ENCODE measurements at places on chromosomes 1 and 21.

GRCh38 chr1:175186433-175187160 is 6.0 kb downstream of the KIAA0040 start:
- DNase-seq: no peak

- DNase-seq: no peak
Observed at GRCh38 chr1:31373056-31373896, at the start of gene FABP3. TSS of gene FABP3 (minus strand) at chr1:31373076. CDS start at chr1:31373014, 62 bp downstream.

- no peak for DNase-seq
Observed at GRCh38 chr1:9035226-9035625, 9.0 kb upstream of the SLC2A7 start.

DNA sequence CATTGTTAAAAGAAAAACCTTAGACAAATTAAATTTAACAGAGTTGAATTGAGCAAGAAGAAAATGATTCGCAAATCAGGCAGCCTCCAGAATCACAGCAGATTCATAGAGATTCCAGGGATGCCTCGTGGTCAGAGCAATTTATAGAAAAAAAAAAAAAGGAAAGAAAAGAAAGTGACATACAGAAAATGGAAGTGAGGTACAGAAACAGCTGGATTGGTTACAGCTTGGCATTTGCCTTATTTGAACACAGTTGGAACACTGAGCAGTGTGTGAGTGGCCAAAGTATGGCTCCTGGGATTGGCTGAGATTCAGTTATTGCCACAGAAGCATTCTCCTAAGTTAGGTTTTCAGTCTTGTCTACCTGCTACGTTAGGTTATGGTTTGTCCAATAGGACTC is 9.1 kb upstream of the C21orf91 start:
- no peak for DNase-seq

DNA sequence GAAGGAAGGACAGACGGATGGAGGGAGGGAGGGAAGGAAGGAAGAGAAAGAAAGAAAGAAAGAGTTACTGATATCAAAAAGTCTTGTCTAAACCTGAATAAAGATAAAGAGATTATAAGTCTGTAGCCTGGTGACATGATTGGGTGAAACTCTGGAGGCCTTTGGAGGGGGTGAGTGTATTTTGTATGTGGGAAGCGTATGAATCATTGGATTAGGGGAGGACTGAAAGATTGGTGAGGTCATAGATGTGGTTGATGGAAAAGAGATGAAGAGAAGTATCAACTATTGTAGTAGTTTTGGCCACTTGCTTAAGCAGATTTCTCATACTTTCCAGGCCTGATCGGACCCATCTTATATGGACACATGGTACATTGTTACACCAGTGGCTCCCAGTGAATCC is 11.5 kb upstream of the KCNJ6 start:
- DNase-seq: no peak

DNA sequence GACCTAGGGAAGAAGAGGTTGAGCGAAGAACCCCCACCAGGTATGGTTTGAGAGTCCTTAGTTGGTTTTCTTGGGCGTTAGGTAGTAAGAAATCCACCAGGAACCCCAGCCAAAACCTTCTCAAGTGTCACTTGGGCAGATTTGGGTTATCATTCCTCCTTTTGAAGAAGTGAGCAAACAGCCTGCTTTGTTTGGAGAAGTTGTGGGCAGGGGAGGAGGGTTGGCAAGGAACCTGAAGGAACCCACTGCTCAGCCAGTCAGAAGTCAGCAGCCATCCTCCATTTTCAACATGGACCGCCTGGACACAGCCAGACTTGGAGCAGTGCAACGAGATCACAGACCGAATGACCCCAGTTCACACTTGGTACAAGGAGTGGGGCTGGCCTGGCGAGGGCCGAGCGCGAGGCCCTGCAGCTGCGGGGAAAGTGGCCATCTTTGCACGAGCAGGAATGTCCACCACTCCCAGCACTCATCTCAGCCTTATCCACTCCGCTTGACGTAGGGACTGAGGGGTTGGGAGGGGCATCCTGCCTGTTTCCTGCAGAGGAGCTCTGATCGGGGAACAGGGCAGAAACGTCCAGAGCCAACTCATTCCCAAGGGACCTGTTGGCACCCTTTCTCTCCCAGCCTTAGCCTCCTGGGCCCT is 7.2 kb downstream of the ADPRS start:
- DNase-seq: no peak

DNA sequence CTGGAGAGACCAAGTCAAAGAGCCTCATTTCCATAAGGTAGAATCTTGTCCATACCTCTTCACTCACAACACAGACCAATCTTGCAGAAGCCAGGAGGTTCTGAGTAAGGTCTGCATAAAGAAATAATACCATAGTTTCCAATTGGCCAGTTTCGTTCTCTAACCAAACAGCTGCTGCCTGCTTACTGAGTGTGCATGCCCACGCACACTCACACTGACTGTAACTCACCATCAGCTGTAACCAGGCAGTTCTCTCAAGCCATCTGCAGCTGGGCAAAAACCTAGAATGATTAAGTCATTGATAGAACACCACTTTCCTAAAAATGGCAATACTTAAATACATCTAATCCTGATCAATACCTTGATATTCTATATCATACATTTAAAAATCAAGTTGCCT is 106.6 kb upstream of the VAV3 start:
- no peak for DNase-seq

DNA sequence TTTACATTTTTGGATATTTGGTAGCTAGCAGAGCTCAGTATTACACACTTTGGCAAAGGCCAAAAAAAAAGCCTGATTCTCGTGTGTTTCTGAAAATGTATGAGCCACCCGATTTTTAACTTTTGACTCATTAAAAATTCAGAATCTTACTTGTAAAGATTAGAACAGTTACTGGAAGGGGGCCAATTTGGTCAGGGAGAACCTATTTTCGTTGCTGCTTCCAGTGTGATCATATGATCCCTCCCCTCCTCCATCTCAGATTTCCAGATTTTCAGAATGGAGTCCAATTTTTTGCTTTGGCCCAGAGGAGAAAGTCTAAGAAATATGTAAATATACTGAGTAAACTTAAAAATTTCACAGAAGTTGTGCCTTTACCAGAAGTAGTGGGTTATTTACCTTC is 3.2 kb upstream of the OR2AK2 start:
- DNase-seq: no peak

DNA sequence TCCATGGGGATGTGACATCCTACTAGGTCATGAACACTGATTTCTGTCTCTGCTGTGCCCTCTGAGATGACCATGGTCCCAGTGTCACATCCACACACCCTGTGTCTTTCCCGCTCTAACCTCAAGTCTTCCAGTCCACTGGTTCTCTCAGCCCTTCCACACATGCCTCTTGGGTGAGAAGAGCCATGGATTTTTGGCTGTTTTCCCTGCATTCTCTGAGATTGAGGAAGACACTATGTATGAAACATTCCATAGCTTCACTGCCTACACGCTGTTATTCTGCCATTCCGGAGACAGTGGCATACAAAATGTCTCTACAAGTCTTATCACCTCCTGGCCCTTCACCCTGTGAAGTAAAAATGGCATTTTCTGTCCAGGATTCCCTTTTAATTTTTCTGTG is 247.3 kb downstream of the BACH1 start:
- no peak for DNase-seq

DNA sequence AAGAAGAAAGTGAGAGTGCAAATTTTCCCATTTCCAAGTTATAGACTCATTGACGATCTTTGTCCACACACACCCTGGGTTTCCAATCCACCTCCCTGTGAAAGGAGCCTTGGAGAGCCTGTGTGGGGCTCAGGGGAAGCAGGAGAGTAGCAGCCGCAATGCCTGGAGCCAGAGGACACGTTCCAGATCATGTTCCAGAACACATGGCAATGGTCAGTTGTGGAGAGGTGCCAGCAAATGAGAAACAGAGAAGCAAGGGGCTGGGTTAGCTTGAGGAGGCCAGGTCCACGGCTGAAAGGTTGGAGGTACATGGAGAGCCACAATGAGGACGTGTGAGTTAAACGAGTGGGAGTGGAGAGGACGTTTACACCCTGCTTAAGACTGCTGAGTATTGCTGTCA is 33.0 kb upstream of the SIPA1L2 start:
- no peak for DNase-seq

- DNase-seq: no peak
Observed at GRCh38 chr1:40723196-40723955, 31.9 kb downstream of the NFYC start.

DNA sequence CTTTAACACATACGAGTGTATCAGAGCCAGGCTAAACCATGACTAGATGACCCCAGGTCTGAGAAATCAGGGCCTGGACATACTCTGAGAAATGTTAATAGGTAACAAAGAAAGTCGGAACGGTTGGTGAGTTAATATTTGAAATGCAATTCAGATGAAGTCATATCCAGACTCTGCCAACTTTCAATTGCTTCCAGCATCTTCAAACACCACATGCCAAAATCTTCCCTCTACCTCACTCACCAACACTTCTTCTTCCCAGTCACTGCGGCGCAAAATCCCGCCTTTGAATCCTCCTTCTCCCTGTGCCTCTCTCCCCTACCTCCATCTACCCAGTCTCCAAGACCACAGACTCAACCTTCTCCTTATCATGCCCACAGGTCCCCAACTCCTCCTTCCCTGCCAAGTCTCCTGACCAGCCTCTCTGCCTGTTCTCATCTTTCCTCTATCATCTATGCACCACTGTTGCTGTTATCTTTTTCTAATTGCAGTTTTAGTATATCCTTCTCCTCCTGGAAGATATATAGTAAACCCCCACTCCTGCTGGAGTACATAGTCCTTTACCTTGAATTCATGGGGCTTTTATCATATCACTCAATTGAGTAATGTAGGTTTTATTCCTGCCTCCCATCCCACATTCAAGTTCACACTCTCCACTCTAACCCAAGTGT is 41.3 kb downstream of the ZBTB18 start:
- no peak for DNase-seq

DNA sequence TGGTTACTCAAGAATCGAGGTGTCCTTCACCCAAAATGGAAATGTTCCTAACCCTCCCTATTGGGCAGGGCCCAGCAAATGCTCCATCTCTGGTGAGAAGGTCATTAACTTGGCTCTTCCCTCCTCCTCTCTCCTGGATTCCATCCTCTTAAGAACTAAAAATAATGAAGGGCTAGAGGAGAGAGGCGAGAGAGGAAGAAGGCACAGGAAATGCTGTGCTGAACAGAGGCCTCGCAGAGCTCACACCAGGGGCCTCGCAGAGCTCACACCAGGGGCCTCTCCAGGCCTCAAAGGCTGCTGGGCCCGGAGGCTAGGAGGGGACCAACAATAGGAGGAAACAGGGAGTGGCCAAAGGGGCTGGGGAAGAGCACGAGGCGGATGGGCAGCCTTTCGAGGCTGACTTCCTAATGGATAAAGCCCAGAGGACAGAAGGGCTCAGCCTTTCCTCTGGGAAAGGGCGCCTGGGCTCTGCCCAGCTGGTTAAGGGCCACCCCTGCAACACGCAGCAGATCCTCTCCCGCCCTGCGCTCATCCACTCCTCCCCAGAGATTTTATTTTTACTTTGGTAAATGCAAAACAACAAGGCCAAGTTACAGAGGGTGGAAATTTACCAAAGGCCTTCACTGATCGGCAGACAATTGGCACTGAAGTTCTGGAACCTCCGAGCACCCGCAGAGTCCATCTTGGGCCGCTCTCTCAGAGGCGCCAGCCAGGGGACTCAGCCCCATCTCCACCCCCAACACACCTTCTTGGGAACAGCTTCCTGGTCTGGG is 78.5 kb downstream of the ITPKB start:
- DNase-seq: no peak

DNA sequence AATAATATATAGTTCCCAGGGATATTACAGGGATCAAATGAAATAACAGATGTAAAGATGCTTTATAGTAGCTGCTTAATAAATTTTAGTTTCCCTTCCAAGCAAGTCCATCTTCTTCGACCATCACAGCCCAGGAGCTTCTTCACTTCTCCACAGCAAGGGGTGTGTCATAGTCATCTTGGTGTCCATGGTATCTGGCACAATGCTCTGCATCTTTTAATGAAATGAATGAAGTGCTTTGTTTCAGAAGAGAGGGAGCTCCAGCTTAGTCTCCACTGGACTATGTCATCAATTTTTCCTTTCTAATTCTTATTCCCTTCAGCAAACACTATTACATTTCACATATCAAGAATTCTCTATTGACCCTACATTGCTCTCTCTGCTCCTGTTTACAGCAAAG is 4.9 kb upstream of the MACF1 start:
- no peak for DNase-seq

DNA sequence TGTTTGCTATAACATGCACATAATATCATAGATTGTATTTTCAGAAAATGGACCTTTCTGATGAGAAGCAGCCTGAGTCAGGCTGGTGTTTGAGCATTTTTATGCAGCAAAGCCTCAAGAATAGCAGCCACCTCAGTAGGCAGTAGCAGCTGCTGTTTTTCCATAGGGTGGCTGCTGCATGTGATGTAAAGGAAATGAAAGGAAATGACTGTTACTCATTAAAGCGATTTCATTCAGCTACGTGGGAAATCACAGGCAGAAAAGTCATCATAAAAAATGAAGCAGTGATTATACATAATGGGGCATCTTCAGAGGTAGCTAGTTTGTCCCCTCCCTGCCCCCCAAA is 110.4 kb downstream of the PATJ start:
- DNase-seq: no peak

GRCh38 chr1:218049641-218050040 is 235.5 kb upstream of the RRP15 start:
- no peak for DNase-seq

- no peak for DNase-seq
Observed at GRCh38 chr1:218257971-218258370, 27.1 kb upstream of the RRP15 start.

DNA sequence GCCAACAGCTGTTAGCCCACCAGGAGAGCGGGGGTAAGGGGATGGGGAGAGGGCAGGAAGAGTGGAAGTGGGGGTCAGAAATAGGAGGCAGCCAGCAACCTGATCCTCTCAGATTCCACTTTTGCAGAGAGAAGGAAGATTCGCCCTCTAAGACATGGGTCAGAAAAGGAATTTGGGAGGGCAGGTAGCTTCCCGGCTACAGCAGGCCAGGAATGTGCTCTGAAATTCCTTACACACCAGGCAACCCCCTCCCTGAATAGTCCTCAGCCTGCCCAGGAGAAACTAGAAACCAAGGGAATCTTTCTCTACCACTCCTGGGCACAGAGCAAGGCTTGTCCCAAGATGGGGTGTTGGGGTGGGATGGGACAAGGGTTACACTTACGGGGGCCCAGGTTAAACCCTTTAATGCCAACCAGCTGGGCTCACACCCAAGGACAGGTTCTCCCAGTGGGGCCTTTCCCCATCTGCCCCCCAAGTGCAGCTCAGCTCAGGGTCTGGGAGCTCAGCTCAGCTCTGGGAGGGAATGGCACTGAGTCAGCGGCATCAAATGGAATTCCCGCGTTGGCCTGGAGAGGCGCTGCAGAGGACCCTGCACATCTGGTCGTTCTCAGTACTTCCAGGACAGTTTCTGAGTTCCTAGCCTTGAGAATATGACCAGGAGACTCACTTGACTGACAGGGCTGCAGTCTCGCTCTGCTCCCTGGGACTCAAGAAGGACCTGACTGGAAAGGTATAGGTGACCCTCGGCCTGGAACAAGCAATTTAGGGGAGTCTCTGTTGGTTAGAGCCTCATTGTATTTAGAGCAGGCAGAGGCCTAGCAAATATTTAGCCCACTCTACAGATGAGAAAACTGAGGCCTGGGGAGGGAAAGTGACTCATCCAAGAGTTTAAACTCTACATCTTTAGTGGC is 761 bp downstream of the TNNT2 start:
- DNase-seq: peak; percentile 99

- no peak for DNase-seq
Observed at GRCh38 chr1:207904391-207904790, 6.5 kb downstream of the CD34 start.

GRCh38 chr21:37636152-37636860 is 269.7 kb downstream of the DYRK1A start:
- DNase-seq: no peak

GRCh38 chr1:18397641-18398040 is 83.1 kb upstream of the KLHDC7A start:
- no peak for DNase-seq

- DNase-seq: no peak
Observed at GRCh38 chr1:71053758-71054157, 6.1 kb upstream of the PTGER3 start.
